Stimulated activated CD4-positive, alpha-beta T cell treated with anti-CD3 and anti-CD28 coated beads, Interleukin-4, amount 100 ng/mL, for 1 hour (primary cell): ENCODE measurements at places on chromosomes 2 and 18.

GRCh38 chr2:163407296-163407695, 328.5 kb downstream of the FIGN start:
- no peak for DNase-seq

DNA sequence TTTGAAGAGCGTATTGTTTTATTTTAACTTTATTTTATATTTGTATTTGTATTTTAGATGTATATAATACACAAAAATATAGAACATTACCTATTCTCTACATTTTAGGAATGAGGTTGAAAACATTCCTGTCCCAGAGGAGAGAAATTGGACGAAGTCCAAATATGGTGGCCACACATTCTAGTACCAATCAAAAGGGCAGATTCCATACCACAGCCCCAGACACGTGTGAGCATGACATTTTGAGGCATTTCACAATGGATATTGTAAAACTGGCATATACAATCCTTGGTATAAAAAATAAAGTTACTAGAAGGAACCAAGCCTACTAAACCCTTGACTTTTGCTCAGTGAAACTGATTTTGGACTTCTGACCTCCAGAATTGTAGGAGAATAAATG, 50.6 kb downstream of the C2orf76 start:
- DNase-seq, result no peak

GRCh38 chr2:54605836-54606235, 117.6 kb upstream of the EML6 start:
- no peak for DNase-seq

GRCh38 chr2:36528274-36528673, 69.7 kb downstream of the FEZ2 start:
- no peak for DNase-seq

DNA sequence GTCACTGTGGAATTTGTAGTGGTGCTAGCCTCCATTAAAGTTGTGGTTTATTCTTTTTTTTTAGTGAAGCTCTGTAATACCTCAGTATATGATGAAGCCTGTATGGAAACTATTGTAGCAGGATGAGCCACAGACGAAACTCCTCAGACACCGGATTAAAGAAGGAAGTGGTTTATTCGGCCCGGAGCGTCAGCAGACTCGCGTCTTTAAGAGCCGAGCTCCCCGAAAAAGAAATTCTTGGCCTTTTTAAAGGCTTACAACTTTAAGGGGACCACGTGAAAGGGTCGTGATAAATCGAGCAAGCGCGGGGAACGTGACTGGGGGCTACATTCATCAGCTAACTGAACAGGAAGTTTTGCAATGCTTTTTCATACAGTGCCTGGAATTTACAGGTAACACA, 8.1 kb upstream of the CCL20 start:
- DNase-seq, result peak; percentile 7

- DNase-seq, result no peak
These were observed 706.8 kb downstream of the SLC4A3 start for GRCh38 chr2:220334210-220334609.

- no peak for DNase-seq
These were observed 60.6 kb upstream of the SMAD7 start for GRCh38 chr18:49011291-49011746.

GRCh38 chr18:3062798-3063680, 50.1 kb upstream of the LPIN2 start:
- peak; percentile 75 for DNase-seq

GRCh38 chr2:230634146-230634545, 78.5 kb upstream of the CAB39 start:
- DNase-seq, result no peak

DNA sequence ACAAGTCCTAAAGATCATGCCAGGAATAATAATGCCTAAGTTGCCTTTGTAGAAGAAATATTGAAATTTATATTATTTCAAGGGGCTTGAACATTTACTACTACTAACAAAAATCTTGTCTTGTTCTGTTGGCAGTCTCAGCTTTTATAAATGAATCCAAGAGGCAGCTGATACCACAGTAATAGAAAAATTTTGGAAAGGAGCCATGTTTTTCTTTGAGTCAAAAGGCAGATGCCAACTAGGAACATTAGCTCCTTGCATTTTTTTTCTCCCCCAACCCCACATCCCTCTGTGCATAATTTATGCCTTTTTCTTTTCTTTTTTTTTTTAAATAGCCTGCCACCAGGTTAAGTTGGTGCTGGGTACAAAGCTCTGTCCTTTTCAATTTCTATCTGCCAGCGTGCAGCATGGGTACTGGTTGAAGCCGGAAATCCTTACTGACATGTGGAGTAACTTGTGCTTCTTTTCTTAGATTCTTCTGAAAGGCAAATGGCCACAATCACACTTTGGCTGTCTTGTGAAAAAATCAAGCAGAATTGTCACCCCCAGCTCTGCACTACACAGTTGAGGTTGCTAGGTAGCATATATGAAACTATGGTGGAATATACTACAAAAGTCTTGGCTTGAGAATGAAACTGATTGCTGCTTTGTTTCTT, 98.8 kb downstream of the RHBDD1 start:
- no peak for DNase-seq

GRCh38 chr2:182767578-182767977, 51.5 kb downstream of the DNAJC10 start:
- no peak for DNase-seq

GRCh38 chr2:64106481-64106880, 37.7 kb downstream of the PELI1 start:
- DNase-seq, result no peak

DNA sequence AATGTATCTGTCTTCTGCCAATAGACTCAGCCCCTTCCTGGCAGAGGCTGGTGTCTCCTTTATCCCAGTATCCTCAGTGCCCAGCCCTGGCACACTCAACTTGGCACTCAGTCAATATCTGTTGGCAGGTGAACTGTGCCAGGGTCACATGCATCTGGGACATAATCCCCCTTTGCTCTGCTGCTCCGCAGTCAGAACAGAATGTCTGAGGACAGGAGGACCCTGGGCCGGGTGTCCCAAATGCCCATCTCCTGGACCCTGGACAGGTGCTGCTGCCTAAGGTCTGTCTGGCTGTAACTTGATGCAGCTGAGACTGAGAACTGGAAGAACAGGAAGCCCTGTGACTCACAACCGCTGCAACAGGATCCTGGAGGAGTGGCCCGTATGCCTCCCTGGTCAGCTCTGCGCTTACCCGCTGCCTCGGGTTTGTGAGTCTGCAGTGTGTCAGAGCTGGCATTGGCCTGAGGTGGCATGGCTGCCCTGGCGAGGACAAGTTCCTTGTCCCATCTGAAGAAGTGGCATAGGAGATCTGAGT, 11.4 kb downstream of the HK2 start:
- peak; percentile 29 for DNase-seq

DNA sequence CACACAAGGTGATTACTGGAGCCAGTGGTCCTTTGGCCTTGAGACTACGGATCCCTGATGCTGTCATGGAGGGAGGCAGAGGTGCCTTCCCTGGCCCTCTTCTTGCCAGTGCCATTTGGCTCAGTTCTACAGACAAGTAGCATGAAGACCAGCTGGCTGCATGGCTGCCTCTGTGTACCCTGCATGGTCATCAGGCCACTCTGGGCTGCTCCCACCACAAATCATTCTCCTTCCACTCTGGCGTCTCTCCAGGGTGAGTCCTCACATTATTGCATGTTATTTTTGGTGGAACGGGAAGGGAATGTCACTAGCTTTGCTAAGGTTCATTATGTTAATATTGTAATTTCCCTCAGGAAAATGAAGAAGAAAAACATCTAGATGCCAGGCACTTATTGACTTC, 229.8 kb downstream of the VAPA start:
- DNase-seq, result no peak

GRCh38 chr2:215277944-215278343, 33.9 kb upstream of the ATIC start:
- no peak for DNase-seq

- DNase-seq, result no peak
These were observed 30.2 kb upstream of the GPR55 start for GRCh38 chr2:230955163-230955737.

- no peak for DNase-seq
These were observed 86.7 kb upstream of the SLC39A10 start for GRCh38 chr2:195570329-195570728.

- DNase-seq, result no peak
These were observed 77.4 kb downstream of the NAB1 start for GRCh38 chr2:190726255-190726654.

- no peak for DNase-seq
These were observed 389.2 kb downstream of the LRP1B start for GRCh38 chr2:141741652-141742051.

DNA sequence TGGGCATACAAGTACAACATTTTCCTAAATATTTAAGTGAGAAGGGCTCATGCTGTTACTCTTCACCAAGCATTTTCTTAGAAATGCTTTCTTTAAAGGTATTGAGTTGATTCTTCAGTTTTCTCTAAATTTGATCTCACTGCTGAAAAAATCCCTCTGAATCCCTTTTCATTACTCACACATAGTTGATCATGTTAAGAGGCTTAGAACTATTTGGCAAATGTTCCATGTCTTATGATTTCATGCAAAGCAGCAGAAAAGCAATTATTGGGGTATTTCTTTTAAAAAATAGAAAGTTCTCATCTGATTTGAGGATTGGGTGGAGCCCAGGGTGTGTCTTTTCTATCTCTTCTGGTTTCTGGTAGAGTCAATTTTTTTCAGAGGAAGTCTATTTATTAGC, 1079.8 kb upstream of the ZEB2 start:
- no peak for DNase-seq
